ENCODE measurements at places on chromosomes 2 and 18. TPM values are rescaled to one million over a fixed set of nuclear protein-coding genes. Genes with fewer than 3 reads are reported as not detected.

- no peak for DNase-seq
These were observed 151.6 kb downstream of the CAPN13 start for GRCh38 chr2:30655660-30656059.

- no peak for DNase-seq
These were observed 161.5 kb upstream of the FOSL2 start for GRCh38 chr2:28231110-28231631.

HOXD4 gene
- total RNA-seq, result 0.53 TPM

COLEC11 gene
- total RNA-seq, result 25.0 TPM

DNA sequence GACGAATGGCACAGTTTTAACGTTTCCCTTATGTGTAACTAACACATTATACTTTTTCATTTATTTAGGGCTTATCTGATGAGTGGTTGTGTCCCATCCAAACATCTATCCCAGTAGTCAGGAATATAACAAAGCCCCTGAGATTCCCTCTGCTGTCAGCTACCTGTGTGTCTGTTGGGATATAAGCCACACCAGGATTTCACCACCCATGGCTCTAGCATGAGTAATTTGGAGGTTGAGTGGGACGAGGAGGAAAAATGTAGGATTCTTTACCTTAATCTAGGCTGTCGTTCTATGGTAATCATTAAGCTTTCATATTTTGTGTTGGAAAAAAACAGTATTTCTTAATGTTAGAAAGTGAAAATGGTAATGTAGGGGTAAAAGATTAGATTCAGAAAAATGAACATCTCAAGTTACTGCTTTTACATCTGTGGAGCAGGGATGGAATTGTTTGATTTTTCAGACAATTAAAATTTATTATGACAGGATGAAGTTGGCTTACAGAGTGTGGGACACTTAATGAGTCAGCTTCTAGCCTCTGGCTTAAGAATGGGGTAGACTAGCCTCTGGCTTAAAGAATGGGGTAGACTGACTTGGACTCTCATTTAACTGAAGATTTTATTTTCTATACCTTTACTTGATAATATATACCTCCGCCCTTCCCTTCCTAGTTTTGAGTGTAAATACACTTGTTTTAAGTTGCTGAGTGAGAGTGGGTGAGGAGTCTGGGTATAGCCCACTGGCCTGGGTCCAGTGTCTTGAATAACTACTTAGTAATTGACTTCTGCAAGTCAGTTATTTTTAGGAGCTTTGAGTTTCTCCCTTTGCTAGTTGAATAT, 88.5 kb upstream of the RANBP2 start:
- no peak for DNase-seq

DNA sequence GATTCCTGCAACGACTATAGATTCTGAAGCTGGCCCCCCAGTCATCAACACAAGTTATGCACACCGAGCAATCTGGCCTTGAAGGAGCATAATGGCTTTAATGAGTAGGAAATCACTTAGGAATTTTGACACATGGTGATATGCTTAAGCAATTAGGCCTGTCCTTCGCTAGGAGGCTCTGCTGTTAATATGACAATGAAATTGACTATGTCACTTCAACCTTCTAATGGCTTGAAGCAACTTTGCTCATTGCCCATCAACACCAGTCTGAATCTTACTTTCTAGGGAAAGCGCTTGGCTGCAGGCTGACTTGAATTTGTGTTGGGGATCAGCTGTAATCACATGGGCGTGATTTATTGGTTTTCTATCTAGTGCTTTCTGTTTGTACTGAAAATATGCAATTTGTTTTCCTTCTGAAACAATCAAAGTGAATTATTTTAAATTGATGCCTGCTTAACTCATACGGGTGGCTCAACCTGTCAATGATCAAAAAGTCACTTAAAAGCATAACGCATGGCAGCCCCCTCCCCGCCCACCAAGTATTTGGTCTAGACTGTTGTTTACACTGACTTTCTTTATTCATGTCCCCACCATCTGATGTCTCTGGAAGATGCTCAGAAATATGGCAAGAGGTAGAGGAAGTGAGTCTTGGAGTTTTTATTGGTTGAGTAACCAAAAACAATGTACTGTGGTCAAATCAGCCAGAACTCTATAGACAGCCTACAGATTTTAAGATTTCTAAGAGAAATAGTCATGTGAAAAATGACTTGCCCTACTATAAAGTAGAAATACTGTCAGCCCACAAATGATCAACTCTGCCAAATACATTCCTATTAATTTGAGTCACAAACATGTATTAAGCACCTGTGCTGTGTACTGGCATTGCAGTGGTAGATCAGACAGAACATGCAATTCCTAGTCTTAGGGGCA, 344.9 kb downstream of the RBM43 start:
- DNase-seq, result no peak

GRCh38 chr2:86703704-86704361, 16.3 kb upstream of the RMND5A start:
- peak; percentile 58 for DNase-seq

LTBP1 gene
- total RNA-seq, result 121 TPM

DNA sequence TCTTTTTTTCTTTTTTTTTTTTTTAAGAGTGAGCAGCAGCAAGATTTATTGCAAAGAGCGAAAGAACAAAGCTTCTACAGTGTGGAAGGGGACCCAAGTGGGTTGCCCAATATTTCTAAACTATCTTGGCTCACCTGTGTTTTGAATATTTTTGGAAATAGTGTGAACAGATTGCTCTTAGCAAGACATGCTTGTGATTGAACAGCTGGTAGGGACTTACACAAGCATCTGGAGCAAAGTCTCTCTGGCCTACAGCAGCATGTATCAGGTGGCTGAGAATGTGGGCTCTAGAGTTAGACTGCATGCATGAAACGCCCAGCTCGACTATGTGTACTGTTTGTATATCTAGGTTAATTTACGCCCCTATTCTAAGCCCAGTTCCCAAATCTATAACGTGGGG, 40.3 kb upstream of the FBXO11 start:
- DNase-seq, result no peak

GPR155 gene
- 11.2 TPM for total RNA-seq

DNA sequence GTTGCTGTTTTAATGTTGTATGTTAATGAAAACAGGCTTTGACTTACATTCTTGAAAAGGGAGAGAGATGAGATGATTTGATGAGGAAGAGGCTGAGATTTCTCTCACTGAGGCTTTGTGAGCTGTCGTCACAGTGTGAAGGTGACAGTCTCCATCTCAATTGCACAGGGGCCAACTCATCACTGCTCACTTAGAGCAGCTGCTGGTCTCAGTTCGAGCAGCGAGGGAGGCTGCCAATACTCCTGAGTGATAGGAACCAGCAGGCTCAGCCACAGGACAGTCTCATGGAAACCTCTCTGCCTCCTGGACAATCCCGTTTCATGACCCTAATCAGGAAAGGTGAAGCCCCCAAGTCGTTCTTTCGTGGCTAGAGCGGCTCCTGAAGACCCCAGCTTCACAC, 170.7 kb upstream of the SOX11 start:
- DNase-seq, result peak; percentile 35

SERPINB11 gene
- not detected for total RNA-seq

Data from left cardiac atrium (tissue), 4 donors.